ENCODE measurements at places on chromosomes 7 and 10.

DNA sequence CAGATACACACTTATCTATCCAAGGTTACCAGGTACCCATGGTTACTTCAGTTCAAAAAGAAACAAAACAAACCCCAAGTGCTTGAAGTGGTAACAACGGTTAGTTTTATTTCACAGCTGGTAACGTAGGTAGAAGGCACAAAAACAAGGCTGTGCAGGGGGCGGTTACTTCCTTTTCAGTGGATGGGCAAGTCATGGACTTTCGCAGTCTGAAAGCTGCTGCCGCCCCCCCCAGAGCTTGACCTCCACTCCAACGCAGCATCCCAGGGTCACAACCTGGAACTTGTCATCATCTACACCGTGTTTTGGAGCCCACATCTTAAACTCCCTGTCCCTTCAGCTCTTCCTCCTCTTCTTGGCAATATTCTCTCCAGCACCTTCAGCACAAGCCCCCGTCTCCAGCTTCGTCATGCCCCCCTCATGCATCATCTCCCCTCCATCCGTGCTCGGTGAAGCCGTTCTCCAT is 181.2 kb upstream of the ITGB1 start:
- DNase-seq = no peak

DNA sequence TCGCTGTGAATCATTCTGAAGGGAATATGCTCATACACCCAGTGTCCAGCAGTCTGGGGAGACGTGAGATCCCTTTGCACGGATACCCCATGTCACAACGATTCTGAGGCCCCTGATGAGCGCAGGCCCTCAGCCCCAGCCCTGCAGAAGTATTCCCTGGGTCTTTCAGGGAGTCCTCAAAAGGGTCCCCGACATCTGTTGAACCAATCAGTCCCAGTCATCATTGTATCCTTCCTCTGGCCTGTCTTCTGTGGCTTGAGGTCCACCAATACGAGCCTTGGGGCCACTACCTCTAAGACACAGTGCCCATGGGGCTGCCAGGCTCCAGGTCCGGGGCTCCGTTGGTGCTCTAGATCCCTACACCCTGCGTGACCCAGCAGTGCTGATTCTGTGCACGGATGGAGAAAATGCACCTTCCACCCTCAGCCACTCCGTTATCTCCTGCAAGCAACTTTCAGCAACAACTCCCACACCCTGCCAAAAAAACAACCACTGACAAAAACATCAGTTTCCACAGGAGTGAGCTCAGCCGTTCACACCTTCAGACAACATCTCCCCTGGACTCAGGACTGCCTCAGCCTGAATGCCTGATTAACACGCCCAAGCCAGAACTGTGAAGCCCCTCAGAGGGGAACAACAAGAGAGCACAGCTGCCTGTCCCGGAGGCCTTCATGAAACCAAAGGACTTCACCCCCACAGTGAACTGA is 46.9 kb upstream of the KDM7A start:
- no peak for DNase-seq

- DNase-seq = no peak
Measured at GRCh38 chr10:100506596-100507356, 12.9 kb downstream of the SEC31B start.

DNA sequence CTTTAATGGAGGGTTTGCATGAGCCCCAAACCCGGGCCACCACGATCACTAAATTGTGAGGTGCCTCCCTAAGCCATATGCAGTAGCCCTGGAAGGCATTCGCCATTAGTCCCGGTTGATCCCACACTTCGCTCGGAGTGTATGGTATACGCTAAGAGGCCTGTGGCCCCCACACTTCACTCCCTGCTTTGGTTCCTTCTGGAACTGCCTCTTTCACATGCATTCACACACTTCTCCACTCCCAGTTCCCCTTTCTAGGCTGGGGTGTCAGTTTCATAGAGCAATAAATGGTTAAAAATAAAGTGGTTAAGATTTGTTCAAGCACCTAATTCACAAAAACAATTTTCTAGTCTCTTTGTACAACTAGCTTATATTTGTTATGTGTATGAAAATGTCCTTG is 212.1 kb upstream of the KCND2 start:
- no peak for DNase-seq

DNA sequence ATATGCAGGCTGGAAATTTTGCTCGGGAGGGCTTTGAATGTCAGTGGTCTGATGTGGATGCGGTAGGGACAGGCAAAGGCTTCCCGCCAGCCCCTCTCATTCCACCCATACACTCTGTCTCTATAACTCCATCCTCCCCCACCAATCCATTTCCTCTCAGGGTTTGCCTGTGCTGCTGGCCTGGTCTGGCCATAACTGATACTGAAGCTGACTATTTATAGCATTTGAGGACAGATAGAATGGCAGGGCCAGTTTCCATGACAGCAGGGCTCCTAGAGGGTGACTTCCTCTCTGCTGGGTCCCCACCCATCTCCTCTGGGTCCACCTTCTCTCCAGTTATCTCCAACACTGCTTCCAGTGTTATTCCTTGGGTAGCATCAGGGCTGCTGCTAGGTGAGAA is 6.6 kb upstream of the PDLIM1 start:
- DNase-seq = no peak

GRCh38 chr10:101672536-101672935 is 22.4 kb downstream of the FBXW4 start:
- no peak for DNase-seq

GRCh38 chr10:122089311-122090017 is 100.5 kb downstream of the TACC2 start:
- no peak for DNase-seq

- DNase-seq = no peak
Measured at GRCh38 chr10:120415709-120416330, 41.2 kb upstream of the PLPP4 start.

GRCh38 chr10:114103284-114103683 is 59.6 kb downstream of the ADRB1 start:
- DNase-seq = peak; percentile 11
